Stimulated activated CD8-positive, alpha-beta memory T cell treated with anti-CD3 and anti-CD28 coated beads, Interleukin-12 subunit alpha, Interleukin-12 subunit beta, amount 100 ng/mL, for 4 hours (primary cell): ENCODE measurements at places on chromosomes 1 and 21.
A peak's percentile ranks its signal among the peaks of the same experiment; 100 is the strongest.

- no peak for DNase-seq
These were observed 55.9 kb downstream of the HNRNPR start for GRCh38 chr1:23288201-23288600.

DNA sequence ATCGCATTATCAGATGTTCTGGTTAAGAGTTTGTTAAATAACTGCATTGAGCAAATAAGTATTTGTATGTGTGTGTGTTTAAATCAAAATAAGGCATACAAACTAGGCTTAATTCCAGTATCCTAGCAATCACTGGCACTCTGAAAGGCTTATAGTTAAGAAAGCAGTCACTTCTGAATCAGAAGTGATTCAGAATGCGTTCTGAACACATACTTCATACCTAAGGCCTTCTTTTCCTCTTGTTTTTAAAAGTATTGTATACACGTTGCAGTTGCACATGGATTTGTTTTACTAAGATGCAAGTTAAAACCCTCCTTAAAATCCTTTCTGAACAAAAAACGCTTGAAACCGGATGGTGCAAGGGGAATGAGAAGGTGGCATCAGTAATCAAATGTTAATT is 238.4 kb upstream of the DMRTA2 start:
- DNase-seq: no peak

DNA sequence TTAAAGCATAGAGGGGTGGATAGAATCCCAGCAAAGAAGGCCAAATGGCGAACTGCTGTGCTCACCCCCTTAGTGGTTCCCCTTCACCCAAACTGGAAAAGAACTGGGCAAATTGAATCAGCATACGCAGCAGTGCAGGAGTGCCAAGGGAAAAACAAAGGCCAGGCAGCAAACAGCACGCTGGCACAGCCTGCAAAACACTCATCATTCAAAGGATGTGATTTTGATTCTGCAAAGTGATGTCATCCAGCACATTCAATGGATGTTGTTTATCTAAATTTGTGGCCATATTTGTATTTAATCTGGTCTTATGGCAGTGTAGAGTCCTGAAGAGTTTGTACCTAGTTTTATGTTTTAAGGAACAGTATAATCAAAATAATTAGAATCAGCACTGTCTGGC is 71.8 kb upstream of the ECE1 start:
- DNase-seq: no peak

DNA sequence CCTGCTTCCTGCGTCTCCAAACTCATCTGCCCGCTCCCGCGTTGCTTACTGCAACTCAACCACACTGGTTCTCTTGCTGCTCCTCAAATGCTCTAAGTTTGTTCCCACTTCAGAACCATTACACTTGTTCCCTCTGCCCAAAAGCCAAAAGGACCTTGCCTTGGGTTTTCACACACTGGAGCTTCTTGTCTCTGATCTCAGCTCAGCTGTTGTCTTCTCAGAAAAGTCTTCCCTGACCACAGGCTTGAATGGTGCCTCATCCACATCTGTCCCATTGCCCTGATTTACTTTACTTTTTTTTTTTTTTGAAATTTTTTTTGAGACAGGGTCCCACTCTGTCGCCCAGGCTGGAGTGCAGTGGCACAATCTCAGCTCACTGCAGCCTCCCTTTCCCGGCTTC is 44.3 kb upstream of the SYT14 start:
- no peak for DNase-seq

GRCh38 chr1:228337031-228337564 is 69.5 kb downstream of the TRIM11 start:
- DNase-seq: no peak

DNA sequence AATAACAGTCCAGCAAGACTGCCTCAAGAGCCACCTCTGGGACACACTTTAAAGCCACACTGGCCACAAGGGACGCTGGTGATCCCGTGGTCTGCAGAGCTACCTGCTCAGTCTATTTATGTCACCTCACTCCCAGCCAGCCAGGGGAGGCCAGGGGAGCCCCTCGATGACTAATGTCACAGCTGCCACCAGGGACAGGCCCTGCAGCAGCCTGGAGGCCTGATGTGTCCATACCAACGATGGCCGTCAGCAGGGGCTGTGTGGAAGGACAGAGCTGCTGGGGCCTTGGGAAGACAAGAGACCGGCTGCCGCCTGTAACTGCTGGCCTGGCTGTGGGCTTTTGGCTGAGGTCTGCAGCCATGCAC is 71.0 kb downstream of the SIK1 start:
- no peak for DNase-seq

DNA sequence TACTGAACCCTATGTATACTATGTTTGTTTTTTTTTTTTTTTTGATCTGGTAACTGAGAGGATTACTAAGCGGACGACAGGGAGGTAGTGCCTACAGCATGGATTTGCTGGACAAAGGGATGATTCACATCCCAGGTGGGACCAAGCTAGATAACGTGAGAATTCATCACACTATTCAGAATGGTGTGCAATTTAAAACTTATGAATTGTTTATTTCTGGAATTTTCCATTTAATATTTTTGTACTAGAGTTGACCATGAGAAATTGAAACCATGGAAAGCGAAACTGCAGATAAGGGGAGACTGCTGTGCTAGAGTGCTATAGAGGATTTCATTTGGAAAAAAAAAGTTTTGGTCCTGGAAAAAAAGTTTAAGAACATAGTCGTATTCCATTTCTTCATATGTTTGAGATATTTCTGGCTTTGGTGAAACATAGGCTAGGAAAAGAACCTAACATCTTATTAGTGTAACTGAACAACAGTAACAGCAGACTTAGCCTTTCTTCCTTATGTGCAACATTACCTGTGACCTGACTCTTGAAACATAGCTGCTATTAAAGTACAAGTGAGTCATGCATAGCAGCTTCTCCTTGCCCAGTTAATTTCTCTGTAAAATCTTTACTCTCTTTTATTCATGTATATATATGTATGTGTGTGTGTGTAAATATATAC is 202.5 kb downstream of the FGGY start:
- no peak for DNase-seq

DNA sequence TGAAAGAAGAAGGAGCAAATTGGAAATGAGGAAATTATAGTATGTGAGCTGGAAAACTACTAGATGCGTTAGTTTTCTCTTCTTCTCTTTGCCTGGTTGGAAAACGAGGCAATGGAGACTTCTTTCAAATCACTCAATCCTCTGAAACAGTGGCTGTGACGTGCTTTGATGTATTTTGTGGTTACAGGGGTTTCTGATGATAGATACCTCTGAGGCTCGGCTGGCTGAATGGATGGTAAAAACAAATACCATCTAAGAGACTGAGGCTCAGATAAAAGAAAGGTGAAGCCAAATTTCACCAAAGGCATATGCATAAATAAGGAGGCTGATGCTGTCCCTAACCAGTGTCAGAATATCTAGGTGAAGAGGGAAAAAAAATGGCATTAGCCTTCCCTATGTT is 15.1 kb downstream of the MAB21L3 start:
- no peak for DNase-seq

- no peak for DNase-seq
These were observed 95.6 kb upstream of the TSPAN2 start for GRCh38 chr1:115184951-115185331.

GRCh38 chr1:14778541-14778897 is 180.0 kb downstream of the KAZN start:
- DNase-seq: no peak

DNA sequence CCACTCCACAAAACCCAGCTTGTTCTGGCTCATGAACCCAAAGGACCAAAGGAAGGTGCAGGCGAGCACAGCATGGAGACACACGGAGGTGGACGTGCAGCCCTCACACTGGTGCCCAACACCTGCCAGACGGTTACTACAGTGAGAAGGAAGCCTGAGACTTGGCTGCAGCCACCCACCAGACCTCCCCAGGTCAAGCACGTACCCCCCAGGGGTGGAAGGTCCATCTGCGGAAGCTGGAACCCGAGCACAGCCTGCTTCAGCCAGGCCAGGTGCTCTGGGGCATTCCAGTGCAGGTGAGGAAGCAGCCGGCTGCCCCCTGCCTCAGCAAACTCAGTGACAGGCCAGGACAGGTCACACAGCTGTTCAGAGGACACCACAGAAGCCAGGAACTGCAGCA is 16.0 kb upstream of the LSS start:
- no peak for DNase-seq

DNA sequence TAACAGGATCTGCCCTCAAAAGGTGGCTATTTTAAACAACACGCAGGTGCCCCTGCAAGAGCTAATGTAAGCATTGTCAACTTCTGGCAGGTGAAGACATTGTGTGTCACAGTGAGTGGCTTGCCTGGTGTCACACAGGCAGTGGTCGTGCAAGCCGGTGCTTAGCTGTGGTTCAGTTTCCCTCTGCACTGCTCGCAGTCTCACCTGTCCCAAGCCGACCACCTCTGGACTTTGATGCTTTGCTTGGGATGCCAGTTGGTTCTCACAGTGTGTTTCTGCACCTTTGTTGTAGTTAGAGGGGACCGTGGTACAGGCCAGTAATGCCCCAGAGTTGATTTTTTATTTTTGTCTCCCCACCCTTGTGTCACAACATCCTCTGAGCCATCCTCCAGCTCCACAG is 85.2 kb downstream of the UCK2 start:
- DNase-seq: no peak

- peak; percentile 27 for DNase-seq
These were observed at the start of gene CELSR2 for GRCh38 chr1:109248797-109249629. CELSR2 (plus strand) TSS chr1:109249539; CDS start chr1:109250080, 541 bp downstream.

- DNase-seq: no peak
These were observed 167.3 kb downstream of the PBX1 start for GRCh38 chr1:164726235-164726634.

GRCh38 chr21:40938611-40939010 is 91.7 kb upstream of the DSCAM start:
- DNase-seq: no peak

DNA sequence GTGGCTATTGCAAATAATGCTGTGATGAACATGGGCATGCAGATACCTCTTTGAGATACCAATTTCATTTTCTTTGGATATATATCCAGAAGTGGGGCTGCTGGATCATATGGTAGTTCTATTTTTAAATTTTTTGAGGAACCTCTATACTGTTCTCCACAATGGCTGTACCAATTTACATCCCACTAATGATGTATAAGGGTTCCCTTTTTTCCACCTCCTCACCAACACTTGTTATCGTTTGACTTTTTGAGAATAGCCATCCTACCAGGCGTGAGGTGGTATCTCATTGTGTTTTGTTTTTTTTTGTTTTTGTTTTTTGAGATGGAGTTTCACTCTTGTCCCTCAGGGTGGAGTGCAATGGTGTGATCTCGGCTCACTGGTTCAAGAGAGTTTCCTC is 6.6 kb upstream of the NUCKS1 start:
- DNase-seq: no peak

DNA sequence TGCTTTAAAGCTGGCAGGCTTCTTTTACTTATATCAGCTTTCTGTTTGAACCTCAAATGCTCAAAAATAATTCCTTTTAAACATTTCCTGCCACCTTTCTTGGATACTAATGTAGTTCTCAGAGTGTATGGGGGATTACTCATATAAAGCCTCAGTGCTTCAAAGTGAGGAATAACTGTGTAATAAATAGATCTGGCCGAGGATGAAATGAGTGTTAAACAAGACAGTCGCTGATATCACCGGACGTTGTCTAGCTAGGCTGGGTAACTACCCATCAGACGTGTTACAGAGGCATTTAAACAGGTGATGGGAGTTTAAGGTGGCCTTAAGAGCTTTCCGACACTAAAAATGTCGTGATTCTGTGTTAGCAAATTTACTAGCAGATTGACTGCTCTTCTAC is 53.1 kb downstream of the VANGL2 start:
- DNase-seq: no peak

- DNase-seq: no peak
These were observed 148.6 kb downstream of the CHD1L start for GRCh38 chr1:147391114-147391513.

GRCh38 chr21:15406791-15407190 is 323.0 kb upstream of the USP25 start:
- no peak for DNase-seq

- no peak for DNase-seq
These were observed 34.4 kb downstream of the WNT9A start for GRCh38 chr1:227913396-227913763.

GRCh38 chr1:54124472-54124871 is 28.3 kb downstream of the CDCP2 start:
- DNase-seq: no peak

DNA sequence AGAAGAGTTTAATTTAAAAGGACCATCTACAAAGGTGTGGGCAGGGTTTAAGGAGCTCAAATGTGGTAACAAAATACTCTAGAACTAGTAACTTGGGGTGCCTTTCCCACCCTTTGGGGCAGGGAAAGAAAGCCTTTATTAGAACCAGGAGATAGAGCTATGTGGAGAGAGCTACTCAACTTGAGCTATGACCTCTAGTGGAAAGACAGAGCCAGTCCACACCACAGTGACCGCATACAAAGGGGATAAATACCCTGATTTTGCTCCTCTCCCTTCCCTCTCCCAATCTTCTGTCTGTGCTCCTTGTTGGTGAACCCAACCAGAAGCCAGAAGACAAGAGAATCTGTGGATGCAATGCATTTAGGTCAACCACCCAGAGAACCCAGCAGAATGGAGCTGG is 54.4 kb upstream of the JAK1 start:
- DNase-seq: no peak

DNA sequence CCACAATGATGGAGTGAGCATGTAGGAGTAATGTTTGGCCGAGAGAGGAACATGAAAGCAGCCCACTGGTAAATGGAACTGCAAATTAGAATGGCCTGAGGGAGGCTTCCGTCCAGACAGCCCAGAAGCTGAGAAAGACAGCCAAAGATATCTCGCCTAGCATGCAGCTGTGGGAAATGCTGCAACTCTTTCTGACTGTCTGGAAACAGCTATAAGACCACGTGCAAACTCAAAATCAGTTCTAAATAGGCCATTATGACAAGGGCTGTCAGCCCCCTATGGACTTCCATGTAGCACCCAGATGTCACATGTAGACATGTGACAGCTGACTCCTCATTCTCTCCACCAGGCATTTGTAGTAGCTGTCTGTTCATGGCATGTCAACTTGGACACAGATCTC is 62.9 kb upstream of the ATP1A1 start:
- DNase-seq: no peak

DNA sequence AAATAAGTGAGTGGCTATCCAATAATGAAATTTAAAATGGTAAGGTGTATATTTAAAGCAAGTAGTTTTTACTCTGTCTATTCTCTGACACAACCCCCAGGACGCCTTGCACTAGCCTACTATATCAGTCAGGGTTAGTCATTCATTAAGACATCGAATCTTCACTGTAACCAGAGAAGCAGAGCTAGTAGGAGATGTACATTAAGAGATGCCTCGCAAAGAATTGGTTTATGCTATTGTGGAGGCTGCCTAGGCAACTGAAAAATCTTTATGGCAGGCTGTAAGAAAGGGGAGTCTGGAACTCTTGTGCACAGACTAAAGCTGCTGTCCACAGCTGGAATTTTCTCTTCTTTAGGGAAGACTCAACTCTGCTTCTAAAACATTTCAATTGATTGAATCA is 28.8 kb downstream of the NTNG1 start:
- DNase-seq: no peak

DNA sequence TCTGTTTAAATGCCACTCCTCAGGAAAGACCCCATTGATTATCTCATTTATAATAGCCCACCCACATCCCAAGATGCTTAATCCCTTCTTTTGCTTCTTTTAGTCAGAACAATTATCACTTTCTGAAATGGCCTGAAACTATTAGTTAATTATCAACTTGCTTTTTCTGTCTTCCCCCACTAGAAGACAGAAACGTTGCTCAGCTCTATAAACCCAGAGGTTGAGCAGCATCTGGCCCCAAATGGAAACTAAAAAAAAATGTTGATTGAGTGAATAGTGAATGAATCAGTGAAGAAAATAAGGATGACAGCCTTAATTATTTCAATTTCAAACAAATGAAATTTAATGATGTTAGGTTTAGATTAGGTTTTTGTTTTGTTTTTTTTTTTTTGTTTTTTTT is 38.2 kb upstream of the PIGC start:
- no peak for DNase-seq
